Thymus (tissue), 14 donors: ENCODE measurements at places on chromosomes 6 and 20.

- DNase-seq, result no peak
Measured at GRCh38 chr20:3037654-3038053, 5.8 kb upstream of the GNRH2 start.

GRCh38 chr6:56497240-56497639 is 145.4 kb downstream of the DST start:
- no peak for DNase-seq

DNA sequence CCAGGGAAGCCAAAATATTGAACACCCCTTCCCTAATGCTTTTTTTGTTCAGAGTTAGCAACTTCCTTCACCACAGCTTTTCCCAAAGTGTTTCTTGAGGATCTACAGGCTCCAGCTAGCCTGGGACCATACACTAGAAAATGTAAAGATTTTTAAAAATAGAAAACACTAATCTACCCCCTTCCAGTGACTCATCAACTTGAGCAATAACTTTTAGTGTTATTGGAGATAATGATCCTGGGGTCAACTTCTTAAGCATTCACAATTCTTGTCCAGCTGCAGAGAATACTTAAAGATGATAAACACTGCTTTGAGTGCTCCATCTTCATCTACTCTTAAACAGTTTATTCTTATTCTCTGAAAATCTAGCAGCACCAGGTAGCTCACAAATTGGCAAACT is 131.6 kb downstream of the COL9A1 start:
- DNase-seq, result no peak

DNA sequence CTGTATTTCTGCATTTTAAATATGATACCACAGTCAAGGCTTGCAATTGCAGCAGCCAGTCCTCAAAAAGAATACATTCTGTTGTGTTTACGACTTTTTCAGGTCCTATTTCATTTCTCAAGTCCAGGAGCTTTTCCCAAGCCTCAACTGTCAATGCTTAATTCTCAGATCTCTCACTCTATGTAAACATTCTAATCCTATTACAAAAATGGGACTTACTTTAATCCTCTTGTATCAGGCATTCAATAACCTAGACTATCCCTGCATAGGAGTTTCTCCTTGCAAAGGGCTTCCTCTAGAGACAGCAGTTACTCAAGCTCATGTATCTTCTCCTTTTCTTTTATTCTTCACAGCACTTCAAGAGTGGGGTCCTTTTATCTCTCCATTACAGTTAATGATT is 1293.0 kb downstream of the GRIK2 start:
- DNase-seq, result no peak

DNA sequence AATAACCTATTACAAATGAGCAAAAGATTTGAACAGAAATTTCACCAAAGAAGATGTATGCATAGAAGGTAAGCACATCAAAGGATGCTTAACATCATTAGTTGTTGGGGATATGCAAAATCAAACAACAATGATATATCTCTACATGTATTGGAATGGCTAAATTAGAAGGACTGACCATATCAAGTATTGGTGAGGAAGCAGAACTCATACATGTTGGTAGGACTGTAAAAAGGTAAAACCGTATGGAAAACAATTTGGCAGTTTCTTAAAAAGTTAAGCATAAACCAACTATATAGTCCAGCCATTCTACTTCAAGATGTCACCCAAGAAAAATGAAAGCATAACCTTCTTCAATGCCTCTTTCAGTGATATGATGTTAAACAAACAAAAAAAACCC is 114.0 kb downstream of the MYB start:
- DNase-seq, result no peak

- no peak for DNase-seq
Measured at GRCh38 chr20:1402149-1402548, 9.3 kb upstream of the FKBP1A start.

- no peak for DNase-seq
Measured at GRCh38 chr6:105896821-105897095, 189.4 kb upstream of the PRDM1 start.

GRCh38 chr20:49835031-49835430 is 22.4 kb downstream of the SLC9A8 start:
- DNase-seq, result no peak

DNA sequence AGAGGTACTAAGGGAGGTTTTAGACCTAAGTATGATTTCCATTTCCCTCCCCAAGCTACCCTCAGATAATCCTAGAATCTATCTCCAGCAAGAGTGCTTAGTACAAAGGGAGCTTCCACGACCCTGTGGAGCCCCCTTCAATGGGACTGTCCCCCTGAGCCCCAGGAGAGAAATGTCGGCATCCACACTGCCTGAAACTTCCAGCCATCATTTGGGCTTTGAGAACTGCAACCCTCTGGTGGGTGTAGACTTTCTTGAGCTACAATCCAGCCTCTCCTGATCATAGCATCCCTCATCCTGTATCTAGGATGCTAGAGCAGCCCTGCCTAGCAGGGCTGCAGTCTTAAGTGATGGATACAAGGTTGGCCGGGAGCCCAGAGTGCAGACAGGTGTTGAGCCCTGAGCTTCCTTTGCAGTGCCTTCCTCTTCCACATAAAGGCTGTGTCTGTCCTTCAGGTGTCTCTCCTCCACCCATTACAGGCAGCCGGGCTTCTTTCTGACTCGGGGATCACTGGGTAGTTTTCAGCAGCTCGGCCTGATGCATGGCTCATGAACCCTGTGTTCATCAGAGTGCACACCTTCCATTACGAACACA is 424.5 kb downstream of the PREX1 start:
- DNase-seq, result no peak

DNA sequence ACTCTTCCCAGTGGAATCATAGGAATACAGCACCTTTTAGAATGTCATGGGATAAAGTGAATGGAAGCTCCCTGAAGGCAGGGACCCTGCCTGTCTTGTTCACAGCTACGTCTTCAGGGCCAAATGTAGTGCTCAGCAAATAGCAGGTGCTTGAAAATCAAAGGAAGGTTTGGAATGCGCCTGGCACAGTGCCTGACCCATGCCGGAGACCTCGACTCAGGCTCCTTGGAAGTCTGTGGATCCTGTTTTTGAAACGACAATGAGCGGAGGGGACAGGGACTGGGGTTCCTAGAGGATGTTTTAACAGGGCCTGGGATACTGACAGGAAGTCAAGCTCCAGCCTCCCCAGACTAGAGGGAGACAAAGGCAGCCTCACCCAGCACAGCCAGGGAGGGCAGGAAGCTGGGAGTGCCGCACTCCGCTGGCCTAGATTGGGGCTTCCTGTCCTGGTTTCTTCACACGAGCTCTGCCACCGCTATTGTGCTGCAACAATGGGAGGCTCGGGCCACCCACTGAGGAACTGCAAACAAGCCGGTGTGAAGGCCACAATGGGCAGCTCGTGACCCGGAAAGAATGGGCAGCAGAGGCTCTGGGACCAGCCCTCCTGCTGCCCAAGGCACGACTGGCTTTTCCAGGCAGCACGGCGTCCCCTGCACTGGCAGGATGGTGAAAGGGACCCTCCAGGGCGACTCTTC is 76.7 kb downstream of the PREX1 start:
- no peak for DNase-seq

DNA sequence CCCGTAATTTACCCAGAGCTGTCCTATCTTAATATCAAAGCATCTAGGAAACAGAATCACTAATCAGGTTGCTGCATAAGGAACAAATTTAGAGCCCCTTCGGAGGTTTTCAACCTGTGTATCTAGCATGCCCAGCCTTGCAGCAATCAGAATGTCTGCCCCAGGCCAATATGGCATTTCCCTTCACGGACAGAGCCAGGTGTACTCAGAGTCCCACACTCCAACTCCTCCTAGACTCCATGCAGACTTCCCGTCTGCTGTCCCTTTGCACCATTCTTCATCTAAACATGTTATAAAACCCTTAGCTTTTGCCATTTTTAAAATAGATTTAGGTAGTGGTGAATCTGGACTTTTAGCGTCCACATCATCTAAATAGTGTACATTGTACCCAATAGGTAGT is 61.0 kb downstream of the ZHX3 start:
- DNase-seq, result no peak

DNA sequence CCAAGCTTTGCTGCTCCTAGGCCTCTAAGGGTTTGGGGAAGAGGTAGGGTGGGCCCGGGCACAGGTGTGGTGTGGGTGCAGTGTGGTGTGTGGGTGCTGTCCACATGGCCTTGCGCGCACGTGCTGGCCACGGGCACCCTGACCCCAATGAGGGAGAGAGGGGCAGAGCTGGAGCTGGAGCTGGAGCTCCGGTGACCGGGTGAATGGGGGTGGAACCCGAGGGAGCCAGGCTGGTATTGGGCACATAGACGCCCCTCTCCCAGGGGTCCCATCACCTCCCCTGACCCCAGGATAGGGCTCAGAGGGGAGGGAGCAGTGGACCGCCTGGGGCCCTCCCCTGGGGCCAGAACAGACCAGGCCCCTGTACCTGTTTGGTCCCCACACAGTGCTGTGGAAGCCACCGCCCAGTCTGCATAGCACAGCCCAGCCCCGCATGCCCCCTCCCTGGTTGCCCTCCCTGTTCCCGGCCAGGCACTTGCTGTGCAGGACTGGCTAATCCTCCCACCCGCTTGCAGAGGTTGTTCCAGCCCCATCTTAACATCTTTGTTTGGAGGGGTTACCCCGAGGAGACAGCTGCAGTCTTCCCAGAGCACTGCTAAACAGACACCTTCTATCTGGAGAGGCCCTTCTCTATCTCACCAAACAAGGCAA is 984 bp downstream of the ADAM33 start:
- DNase-seq, result no peak

GRCh38 chr6:130831607-130832006 is 4.4 kb downstream of the SMLR1 start:
- DNase-seq, result no peak

GRCh38 chr20:59031564-59032022 is 542 bp downstream of the ATP5F1E start:
- DNase-seq, result no peak

DNA sequence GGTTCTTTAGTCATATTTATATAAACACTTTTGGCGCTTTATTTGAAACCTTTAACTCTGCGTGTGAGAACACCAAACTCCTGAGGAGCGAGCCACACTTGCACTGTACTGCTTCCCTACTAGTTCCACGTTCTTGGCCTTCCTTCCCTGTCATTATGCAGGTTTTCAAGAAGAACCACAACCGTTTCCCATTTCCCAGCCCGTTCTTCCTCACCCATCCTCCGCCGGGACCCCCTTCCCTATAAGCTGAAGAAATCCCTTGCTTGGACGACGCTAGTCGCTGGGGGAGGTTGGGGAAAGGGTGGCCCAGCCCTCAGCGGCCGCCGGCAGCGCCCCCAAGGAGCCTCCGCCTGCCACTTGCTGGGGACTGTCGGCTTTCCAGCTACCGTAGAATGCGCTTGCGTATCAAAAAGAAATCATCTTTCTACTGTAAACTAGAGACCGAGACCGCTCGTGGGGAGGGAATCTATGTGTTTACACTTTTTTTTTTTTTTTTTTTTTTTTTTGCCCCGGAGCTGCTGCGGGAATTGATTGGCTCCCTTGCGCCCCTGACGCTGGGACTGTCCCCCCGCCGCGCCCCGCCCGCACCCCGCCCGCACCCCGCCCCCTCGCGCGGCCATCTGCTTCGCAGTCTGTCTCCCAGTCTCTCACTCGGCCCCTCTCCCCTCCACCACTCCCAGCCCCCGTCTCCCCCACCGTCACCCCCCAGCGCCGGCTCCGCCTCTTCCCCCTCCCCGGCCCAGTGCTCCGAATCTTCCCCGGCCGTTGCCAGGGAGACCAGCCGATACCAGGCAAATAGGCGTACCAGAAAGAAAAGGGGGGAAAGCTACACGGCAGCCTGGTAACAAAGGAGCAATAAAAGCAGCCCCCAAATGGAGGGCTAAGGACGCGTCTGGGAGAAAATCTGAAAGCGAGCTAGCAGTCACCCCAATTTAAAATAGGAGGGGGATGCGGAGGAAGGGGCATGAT is 2.3 kb upstream of the MARCKS start:
- DNase-seq, result peak; percentile 71

DNA sequence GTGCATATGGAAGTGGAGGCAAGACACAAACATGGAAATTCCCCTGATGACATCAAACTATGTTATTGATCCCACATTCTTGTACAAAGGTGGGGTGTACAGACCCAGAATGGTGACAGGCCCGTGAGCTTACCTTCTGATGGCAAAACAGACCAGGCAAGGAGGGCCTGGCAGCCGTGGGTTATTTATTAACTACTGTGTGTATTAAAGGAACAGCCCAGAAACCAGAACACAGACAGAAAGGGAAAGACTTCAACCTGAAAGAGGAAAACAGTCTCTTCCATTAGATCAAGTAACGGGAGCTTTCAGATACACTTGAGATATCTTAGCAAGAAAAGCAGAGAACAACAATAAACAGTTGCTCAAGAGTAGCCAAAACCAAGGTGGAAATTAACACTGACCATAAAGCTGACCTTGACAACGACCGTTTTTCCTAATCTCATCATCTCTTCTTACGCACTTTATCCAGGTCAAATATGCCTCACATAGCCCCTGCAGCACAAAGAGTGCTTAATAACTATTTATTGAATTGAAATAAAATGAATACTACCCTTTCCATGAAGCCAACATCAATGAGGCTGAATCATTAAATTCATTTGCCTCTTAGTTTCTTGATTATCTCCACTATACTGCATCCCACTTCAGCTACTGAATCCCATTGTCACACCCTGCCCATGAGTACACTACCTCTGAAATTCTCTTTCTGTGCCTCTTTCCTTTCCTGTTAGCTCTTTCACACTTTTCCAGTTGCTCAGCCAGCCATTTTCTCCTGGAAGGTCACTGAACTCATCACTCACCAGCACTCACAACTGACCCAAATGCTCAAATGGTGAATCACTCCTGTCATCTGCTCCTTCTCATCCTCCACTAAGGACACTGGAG is 67.4 kb downstream of the MOXD1 start:
- DNase-seq, result no peak

DNA sequence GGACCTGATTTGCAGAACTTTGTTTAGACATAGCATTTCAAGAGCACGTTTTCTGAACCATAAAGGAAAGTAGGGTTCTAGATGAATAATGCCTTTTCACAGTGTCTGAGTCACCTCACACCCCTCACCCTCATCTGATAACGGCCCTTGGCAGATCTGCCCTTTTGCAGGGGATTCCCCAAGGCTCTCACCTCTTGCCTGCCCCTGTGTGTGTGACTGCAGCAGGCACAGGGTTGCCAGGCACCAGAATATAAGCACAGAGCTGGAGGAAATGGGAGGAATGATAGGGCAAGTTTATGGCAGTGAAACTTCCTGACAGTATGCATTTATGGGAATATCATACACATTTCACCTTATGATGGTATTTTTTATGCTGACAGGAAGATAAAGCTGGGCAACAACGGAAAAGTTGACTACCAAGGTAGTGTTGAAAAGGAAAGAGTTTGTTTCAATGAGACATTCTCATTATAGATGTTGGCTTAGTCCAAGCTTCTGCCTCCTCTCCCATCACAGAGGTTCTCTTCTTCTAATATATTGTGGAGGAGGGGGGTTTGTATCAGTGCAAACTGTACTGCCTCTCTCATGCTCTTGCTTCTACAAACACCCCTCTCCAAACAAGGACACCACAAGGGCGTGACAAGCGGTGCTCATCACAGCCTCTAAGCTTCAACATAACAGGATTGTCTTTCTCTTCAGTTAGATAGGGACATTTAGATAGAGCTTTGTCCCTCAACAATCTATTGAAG is 101.5 kb upstream of the BACH2 start:
- DNase-seq, result no peak

GRCh38 chr6:118889163-118889562 is 4.8 kb upstream of the ASF1A start:
- no peak for DNase-seq

GRCh38 chr6:160679402-160679769 is 15.3 kb upstream of the LPA start:
- no peak for DNase-seq
